ENCODE measurements at places on chromosomes 2 and 18.

GRCh38 chr2:230850358-230850658, 14.4 kb upstream of the ITM2C start:
- no peak for DNase-seq

DNA sequence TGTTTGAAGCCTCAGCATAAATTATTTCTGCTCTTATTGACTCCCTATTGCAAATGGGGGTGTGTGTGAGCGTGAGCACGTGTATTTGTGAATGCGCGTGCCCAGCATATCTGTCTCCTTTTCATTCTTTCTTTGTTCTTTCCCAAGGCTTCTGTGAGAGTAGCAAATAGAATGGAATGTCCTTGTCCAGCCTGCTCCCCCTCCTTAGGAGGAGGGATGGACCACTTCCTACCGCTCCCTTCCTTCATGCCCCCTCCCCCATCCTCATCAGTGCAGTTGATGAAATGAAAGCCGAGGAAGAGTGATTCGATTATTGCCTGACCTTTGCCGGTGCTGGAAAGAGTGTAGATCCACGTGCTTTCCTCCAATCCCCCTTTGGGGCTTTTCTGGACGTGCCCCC, 102.0 kb downstream of the CPO start:
- no peak for DNase-seq

DNA sequence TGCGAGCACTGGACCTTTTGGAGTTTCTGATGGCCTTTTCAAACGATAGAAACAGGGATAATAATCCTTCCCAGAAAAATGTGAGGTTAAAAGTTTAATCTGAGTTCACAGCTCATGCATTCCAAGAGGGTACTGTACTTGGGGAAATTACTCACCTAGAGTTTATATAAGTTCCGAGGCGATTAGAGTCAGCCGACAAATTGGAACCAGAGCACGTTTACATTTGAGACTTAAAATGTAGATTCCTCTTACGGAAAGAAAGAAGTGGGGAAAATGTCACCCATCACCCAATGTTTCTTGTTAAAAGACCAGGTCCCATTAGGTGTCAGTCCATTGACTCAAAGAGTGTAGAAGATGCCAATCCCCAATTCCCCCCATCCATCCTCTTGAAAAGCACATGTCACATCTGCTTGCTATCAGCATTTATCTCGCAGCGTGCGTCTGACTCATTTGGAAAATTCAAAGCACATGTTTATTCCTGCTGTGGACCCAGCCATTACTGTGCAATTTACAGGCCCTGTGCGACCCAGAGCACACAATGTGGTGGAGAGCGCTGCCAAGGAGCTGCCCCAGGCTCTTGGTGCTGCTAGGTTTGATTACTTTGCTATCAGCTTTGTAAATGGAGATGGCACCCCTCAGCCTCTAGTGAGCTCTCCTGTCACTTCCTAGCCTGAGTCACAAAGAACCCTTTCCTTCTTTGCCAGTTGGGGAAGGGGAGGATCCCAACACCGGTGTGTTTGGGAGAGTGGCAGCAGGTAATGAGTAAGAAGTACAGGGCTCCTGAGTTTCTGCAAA, 104.8 kb downstream of the COLEC12 start:
- DNase-seq: no peak

DNA sequence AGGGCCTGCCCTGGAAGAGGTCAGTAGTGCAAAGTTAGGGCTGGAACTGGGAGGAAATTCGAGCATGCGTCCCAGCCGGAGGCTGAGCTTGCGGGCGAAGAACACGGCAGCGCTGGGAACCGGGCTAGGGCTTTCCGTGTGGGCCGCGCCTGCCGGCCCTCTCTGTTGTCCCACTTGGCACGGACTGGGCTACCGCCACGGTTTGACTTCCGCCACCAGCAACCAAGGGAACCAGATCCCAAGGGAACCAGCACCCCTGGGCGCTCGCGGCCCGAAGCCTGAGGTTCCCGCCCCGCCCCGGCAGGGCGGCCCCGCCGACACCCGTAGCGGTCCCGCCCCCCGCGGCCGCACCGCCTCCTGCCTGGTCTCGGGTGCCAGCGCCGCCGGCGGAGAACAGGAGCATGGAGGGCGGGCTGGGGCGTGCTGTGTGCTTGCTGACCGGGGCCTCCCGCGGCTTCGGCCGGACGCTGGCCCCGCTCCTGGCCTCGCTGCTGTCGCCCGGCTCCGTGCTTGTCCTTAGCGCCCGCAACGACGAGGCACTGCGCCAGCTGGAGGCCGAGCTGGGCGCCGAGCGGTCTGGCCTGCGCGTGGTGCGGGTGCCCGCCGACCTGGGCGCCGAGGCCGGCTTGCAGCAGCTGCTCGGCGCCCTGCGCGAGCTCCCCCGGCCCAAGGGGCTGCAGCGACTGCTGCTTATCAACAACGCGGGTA, at the start of gene SPR:
Gene SPR (plus strand): TSS at position 377 of the 708 bp plus-strand sequence. CDS start 25 bp downstream, at position 402.
- no peak for DNase-seq

DNA sequence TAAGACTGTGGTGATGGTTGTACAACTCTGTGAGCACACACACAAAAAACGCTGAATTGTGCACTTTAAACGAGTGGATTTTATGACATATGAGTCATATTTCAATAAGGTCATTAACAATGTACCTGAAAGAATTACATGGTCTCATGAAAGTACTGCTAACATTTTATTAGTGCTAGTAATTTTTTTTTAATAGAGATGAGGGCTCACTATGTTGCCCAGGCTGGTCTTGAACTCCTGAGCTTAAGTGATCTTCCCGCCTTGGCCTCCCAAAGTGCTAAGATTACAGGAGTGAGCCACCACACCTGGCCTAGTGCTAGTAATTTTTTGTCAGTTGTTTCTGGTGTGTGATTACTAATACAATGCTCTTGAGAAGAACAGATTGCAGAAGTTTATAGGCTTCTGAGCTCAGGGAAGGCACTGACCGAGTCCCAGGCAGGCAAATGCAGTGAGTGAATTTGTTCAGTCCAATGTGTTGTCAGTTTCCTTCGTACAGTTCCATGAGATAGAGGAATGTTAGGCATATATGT, 177.0 kb downstream of the TGIF1 start:
- DNase-seq: no peak

- no peak for DNase-seq
These were observed 686 bp downstream of the UBXN4 start for GRCh38 chr2:135742325-135742757.

- no peak for DNase-seq
These were observed 203.0 kb upstream of the EPHA4 start for GRCh38 chr2:221775096-221775495.

DNA sequence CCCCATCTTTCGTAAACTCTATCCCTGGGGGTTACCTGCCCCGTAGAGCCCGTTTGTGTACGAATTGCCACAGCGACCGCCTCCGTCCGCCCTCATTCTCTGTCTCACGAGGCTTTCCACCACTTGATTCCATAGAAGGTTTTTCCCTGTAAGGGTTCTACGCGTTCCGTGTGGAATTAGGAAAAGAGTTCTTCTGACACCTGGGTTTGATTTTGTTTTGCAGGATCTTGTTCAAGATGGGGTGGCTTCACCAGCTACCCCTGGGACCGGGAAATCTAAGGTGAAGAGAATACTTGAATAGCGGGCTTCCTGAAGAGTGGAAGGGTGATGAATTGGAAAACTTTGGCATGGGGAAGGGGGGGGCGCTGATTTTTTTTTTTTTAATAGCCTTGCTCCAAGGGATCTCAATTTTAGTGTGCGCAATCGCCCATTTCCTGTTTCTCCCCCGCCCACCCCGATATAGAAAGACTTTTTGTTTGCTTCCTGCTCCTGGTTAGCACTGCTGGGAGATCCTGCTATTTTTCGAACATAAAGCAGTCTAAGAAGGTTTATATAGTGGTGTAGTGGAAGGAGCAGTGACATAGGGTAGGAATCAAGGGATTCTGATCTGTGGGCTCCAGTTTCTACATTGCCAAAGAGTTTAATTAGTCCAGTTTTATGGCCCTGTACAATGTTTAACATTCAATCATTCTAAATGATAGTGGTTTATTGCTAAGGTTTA, 564 bp downstream of the GCC2 start:
- peak; percentile 1 for DNase-seq

DNA sequence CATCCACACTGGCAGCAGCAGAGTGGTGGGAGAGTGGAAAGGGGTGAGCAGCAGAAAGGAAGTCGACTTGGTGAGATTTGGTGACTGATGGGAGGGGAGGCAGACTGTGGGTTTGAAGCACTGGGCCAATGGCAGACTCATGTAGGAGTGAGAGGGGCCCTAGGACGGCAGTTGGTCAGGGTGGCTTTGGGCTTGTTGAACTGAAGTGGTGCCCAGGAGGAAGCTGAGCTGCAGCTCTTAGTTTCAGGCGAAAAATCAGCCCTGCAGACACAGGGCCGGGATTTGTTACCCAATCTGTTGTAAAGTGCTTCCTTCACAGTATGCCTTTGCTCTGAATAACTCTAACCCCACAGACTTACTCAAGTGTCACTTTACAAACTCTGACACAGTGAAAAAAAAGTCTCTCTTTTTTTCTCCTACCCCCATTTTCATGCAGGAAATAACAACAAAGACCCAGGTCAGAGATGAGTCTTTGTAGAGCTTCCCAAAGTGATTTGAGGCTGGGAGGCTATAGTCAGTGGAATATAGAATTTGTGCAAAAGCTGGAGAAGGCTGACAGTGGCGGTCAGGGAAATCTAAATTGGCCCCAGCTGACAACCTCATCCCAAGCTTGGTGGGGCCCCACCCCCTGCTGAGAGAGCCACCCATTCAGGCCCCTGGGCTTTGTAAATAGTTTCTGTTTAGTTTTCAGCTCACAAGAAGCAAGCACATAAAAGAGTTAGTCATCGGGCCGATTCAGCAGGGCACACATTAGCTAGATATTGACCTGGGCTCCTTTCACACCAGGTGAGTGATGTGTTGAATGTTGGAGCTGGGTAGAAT, 226.9 kb downstream of the VAPA start:
- no peak for DNase-seq

DNA sequence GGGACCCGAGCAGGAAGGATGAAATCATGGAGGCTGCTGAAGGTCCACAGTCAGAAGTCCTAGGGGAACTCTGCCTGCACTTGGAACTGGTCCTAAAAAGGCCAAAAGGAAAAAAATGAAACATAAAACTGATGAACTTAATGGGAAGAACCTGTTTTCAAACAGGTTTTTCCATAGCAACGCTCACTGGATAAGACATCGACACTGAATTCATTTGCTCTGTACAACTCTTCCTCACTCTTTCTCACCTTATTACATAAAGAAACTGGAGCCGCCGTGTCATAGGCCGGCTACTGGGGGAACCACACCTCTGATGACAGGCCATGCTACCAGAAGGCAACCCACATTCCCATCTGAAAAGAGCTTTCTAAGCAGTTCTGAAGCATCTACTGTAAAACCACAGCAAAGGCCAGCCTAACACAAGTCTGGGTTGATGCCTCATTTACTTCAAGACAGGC, 83.6 kb downstream of the FARSB start:
- no peak for DNase-seq

- DNase-seq: no peak
These were observed 238.5 kb upstream of the FANCL start for GRCh38 chr2:58479535-58480140.

DNA sequence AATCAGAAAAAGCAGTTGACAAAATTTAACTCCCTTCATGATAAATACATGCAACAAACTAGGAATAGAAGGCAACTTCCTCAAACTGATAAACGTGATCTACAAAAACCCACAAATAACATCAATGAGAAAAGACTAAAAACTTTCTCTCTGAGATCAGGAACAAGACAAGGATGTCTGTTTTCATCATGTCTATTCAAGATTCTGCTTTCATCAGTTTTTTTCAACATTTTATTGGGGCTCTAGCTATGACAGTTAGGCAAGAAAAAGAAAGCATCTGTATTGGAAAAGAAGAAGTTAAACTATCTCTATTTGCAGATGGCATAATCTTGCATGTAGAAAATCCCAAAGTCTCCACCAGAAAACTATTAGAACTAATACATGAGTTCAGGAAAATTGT, 12.3 kb upstream of the CHST10 start:
- no peak for DNase-seq

- DNase-seq: no peak
These were observed 96.5 kb downstream of the EHBP1 start for GRCh38 chr2:62801814-62802523.

DNA sequence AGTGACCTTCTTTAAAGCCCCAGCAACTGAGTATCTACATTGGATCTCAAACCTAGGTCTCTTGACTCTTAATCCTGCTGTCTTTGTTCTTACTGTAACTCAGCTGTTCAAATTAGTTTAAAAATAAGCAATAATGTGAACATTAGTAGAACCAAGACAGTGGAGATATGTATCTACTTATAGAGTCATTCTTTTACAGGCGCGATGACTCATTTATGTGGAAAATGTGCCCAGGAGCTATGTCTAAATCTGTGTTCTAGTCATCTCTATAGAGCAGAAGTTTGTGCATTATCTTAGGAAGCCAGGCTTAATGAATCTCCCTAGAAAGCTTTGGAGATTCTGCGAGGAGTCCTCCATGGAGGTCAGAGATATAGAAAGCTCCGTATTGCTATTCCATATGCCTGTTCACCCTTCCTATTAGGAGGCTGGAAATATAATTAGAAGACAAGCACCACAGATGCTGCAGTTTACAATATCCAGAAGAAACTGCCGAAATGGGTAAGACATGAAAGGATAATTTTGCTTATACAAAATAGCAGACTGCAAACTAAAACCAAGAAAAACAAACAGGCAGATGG, 211.6 kb downstream of the TRIB2 start:
- DNase-seq: no peak

- DNase-seq: no peak
These were observed 322.2 kb downstream of the RDH14 start for GRCh38 chr2:18238209-18238608.

- DNase-seq: no peak
These were observed 6.1 kb downstream of the ECEL1 start for GRCh38 chr2:232481322-232482140.

GRCh38 chr2:197266477-197266876, 44.1 kb downstream of the ANKRD44 start:
- DNase-seq: no peak

DNA sequence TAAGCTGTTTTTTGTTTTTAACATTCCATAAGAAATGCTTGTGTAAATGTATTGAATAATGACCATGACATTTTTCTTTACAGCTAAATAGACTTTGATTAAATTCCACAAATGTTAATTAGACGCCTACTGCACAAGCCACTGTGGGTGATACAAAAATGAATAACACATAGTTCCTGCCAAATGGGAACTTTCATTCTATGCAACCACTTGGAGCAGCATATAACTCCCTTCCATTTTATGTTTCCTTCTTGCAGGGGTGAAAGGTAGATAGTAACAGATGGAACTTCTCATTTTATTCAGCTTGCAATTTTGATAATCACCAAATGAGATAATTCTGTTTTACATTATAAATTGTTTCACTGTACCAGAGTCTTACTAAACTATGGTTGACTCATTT, 70.0 kb upstream of the THUMPD2 start:
- DNase-seq: no peak

DNA sequence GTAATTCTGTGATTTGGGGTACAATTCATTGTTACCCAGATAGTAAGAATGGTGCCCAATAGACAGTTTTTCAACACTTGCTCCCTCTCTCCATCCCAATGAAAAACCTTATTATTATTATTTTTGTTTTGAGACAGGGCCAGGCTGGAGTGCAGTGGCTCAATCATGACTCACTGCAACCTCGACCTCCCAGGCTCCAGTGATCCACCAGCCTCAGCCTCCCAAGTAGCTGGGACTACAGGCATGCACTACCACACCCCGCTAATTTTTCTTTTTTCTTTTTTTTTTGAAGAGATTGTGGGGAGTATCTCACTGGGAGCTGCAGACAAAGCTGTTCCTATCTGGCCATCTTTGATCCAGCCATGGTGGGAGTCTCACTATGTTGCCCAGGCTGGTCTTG, 7.2 kb downstream of the TGFA start:
- DNase-seq: no peak
